ENCODE measurements at places on chromosomes 5 and 9.

DNA sequence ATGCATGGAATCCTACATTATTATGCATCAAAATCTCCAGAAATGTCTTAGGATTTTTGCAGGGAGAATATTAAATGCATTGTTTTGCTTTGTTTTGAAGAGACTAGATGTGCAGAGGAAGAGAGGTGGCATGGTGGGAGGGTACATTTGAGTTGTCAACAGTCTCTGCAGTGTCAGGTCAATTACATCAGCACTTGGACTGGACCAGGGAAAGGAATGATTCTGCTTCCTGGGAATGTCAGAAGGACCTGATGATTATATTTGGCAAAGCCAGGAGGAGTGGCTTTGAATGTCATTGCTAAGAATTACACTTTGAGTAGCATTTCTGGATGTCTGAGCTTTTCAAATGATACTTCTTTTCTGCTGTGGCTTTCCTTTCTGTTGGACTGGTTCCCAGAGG is 17.5 kb upstream of the TMEFF1 start:
- DNase-seq, result no peak

DNA sequence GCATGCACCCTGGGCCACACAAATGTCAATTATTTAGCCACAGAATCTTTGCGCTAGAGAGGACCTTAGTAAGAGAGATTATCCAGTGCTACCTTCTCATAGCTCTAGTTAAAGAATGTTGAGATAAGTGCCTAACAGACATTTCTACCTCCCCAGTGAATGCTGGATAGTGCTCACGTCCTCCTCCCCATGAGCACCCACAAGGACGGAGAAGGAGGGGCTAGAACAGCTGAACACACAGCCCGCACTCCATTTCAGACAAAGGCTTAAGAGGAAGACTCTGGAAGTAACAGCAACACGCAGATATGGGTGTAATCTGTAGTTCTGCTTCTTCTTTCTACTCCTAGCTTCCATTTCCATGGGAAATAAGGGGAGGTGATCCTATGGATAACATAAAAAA is 120.5 kb downstream of the FEM1C start:
- DNase-seq, result no peak

- no peak for DNase-seq
Measured at GRCh38 chr9:84163052-84163650, 177.4 kb downstream of the SLC28A3 start.

- DNase-seq, result no peak
Measured at GRCh38 chr5:53983568-53984460, 326.6 kb downstream of the ARL15 start.

DNA sequence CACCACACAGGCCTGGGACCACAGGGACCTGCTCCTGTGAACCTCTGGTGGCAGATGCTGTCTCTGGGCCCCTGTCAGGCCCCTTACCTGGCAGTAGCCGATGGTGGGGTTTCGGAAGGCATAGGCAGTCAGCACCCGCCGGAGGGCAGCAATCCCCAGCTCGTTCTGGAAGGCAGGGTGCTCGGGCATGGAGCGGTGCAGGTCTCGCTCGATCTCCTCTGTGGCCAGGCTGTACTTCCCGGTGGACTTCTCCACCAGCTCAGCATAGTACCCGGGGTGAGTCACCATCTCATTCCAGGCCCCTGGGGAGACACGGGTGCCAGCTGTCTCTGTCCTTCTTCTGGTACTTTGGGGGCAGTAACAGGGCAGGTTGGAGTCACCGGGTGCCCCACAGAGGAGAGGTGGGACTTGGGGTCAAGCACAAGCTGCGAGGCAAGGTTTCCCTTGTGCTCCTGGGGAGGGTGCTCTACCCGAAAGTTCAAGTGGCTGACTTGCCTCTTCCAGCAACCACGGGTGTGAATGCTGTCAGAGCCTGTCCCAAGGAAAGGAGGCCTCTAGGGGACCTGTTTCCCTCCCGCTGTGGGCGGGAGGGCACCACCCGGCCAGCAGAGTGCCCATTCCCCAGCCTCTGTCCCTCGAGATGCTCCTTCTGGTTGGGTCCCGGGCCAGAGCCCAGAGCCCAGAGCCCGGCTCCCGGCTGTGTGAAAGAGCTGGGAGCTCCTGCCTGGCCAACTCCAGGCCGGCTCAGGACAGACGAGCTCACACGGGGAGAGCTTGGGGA is 19.8 kb upstream of the MRNIP start:
- no peak for DNase-seq

DNA sequence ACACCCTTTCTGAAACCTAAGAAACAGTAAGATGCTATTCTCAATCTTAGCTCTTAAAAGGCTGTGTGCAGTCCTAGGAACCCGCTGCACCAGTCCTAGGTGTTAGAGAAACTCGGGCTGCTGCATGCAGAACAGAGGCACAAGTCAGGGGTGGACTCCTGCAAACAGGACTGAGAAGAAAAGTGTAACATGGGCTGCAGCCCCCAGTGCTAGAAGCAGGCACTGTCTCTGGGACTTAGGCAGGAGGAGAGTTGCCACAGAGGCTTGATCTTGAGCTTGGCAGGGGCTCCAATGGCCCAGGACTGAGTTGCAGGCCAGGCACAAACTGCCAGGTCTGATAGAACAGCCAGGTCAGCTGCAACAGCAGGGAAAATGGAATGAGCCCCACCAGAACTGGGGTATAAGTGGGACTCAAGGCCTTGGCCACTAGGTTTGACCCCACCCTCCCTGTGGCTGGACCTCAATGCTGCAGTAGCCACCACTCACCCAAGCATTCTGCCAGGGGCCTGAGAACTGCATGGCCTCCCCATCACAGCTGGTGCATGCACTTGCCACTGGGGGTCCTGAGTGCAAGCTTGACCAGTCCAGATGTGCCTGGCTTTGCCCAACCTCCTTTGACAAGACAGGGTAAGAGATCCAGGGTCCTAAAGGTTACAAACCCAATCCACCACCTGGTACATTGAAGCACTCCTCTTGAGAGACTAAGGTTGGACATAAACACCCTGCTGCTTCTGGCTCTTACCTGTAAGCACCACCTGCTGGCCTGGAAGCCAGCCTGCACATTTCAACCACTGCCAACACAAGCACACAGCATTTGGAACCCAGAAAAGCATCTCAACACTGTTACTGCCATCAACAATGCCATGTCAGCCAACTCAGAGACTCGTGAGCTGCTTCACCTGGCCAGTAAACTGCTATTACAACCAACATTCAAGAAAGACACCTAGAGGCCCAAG is 103.3 kb downstream of the FBXL17 start:
- no peak for DNase-seq

- no peak for DNase-seq
Measured at GRCh38 chr5:126100767-126101166, 322.4 kb upstream of the GRAMD2B start.

- DNase-seq, result no peak
Measured at GRCh38 chr9:97889941-97890887, 32.1 kb downstream of the TRMO start.

DNA sequence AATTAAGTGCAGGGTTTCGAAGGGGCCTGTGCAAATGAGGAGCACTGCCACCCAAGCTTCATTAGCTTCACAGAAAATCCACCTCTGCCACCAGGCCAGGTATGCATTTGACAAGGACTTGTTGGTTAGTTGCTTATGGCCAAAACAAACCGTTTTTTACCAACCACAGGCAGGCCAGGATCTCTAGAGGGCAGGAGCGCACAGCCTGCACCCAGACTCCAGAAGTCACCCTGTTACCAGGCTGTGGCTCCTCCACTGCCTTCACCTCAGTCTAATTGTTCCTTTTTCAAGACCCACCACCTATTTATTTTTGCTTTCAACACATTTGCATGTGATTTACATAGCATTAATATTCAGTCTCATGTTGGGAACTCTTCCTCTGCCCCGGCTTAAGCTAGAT is 78.3 kb upstream of the HSPA9 start:
- DNase-seq, result no peak

DNA sequence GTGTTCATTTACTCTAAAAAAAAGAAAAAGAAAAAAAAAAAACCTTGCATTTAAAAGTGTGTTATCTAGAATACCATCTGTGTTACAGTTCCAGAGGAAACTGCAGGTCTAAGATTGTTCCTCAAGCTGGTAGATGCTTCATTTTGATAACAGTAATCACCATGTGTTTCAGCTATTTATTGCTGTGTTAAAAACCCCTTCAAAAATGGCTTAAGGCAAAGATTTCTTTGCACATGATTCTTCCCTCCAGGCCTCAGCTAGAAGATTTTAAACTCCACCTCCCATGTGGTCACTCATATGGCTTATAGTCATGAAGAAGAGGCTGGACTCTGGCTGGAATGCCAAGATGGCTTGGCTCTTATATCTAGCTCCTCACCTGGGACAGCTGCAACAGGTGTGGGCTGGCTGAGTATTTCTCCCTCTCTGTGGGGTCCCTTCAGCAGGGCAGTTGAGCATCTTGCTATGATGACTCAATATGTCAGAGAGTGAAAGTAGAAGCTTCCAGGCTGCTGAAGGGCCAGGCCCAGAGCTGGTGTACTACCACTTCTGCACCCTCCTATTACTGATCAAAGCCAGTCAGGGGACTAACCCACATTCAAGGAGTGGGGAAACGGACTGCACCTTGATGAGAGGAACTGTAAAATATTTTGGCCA is 920.4 kb upstream of the DMAC1 start:
- no peak for DNase-seq

DNA sequence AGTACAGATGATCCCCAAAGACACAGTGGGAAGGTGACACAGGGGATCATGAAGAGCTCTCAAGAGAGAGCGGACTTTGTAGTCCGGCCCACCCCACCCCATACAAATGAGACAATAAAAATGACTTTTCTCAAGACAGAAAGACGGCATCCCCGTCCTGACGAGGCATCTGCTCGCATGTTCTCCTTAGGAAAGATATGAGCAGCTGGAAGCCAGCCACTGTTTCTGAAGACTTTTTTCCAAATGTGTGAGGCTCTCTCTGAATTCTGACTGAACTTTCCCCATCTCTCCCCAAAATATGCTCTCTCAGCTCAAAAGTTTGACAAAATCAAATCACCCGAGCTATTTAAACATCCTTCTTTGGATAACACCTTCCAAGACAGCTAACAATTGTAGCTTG is 105.2 kb downstream of the RFK start:
- no peak for DNase-seq

DNA sequence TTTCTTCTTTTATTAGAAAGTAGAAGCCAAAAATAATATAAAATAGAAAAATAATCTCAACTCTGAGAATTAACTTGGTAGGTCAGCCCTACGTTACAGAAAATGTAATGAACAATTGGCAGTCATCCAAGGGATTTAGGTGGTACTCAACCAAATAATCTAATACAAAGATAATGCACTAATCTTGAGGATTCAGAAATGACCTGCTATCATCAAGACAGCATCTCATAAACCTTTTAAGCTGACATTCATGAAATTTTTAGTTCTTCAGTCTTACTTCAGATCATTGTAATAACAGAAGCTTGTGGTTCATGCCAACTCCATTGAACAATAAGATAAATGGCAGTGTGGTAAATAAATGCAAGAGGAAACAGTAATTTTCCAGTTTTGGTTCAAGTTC is 1058.0 kb downstream of the MAT2B start:
- DNase-seq, result no peak

GRCh38 chr5:72434781-72435437 is 72.3 kb downstream of the ZNF366 start:
- no peak for DNase-seq
